ENCODE measurements at places on chromosomes 6 and 20.

GRCh38 chr6:101080597-101080996 lies 199.5 kb upstream of the ASCC3 start:
- DNase-seq, result no peak

GRCh38 chr20:20295621-20296498 lies 72.0 kb upstream of the INSM1 start:
- no peak for DNase-seq

- DNase-seq, result no peak
Measured at GRCh38 chr20:17633850-17634500, 48.1 kb downstream of the RRBP1 start.

DNA sequence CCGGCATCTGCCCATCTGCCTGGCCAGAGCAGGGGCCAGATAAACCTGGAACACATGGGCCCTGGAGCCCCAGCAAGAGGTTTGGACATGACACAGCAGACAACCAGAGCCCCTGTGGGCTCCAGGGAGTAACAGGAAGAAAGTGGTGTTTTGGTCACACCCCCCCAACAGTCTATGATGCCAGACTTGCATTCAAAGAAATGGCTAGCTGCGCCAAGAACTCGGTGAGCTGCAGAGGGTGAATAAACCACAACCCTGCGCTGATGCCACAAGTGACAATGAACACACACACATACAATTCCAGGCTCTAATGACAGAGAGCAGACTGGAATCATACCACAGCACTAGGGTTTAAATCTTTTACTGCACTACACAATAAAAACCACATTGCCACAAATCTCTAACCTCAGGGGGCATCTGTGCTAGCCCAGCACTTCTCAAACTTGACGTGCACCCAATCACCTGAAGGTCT lies 34.0 kb downstream of the TRERF1 start:
- DNase-seq, result peak; percentile 53

DNA sequence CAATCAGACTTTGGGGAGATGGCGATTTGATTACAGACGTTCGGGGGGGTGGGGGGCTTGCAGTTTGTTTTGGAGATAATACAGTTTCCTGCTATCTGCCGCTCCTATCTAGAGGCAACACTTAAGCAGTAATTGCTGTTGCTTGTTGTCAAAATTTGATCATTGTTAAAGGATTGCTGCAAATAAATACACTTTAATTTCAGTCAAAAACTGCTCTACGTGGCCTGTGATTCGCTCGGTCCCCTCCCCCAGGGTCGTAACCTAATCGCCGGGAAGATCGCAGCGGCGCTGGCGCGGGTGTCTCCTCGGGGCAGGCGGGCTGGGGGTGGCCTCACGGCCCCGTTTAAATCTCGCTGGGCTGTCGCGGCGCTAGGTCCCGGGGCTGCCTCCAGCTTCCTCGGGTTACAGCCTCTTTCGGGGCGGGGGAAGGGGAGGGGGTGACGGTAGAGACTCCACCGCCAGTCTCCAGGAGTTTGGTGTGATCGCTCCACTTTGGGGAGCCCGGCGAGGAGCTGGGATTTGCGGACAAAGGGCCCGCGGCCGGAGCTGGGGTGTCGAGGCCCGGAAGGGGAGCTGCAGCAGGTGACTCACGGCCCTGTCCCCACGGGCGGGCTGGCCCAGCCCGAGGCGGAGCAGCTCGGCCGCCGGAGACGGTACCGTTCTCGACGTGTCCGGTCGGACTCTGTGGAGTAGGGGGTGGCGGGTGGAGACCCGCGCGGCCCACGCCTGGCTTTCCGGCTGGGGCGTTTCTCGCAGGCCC lies 4.2 kb downstream of the FOXC1 start:
- no peak for DNase-seq

- DNase-seq, result no peak
Measured at GRCh38 chr6:34200340-34200971, 36.2 kb upstream of the HMGA1 start.

DNA sequence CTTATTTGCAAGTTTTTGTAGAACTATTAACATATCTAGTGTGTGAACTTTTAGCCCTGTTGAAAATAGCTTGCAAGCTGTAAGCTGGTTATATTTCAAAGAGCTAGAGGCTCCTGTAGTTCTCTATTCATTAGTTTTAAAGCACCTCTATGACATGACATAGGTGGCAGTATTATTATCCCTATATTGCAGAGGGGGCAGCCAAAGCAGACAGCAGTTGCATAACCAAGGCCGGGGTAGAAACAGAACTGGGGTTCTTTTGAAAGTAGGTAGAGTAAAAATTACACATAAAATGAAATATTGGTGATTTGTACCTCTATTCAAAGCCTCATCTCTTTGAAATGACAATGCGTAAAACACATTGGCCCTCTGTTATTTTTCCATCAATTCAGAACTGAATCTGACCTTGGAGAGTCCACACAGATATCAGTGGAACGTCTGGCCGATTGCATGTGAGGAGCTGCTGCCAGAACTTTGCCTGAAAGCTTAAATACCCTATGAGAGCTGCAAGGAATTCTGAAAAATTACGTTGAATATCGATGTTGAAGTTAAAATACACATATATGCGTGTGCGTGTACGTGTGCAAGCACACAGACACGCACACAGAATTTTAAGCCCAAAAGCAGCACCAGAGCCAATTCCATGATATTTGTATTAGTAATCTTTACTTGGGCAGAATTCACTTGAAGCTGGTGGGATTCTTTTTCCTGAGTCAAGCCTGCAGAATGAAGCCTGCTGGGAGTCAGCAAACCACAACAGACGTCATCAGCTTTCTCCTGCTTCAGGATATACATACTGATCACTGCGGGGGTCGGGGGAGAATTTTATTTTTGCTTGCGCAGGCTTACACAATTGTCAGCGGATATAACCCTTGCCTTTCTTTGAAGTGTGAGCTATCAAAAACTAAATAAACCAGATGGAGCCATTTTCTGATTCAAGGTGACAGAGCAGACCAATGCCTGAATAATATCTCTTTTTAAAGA lies 163.2 kb downstream of the PDE7B start:
- DNase-seq, result no peak

- no peak for DNase-seq
Measured at GRCh38 chr6:26165261-26165790, 78.1 kb downstream of the HFE start.

GRCh38 chr20:46563170-46563859 lies 12.9 kb upstream of the OCSTAMP start:
- no peak for DNase-seq

DNA sequence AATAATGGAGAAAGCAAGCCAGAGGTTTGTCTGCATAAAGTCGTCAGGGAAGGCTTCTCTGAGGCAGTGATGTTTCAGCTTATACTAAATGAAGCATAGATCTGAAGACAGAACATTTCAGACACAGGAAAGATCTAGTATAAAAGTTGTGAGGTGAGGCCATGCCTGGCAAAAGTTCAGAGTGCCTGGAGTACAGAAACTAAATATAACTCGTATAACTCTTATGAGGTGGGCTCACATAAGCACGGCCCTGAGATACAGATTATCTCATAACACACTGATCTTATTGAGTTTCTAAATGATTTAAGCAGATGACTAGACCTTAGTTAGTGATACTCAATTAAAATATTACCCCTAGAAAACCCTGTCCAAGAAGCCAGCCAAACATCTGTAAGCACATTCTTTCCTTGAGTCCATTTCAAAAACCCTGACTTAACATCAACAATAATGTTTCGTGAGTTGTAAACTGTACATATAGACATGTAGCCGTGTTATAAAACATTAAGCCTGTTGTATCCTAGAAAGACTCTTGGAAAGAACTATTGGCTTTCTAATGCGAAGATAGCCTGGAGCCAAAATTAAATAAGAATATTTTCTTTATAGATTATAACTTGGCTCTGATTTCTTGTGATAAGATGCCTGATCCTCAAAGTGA lies 667.6 kb downstream of the TENT5A start:
- DNase-seq, result no peak

All from stimulated activated CD4-positive, alpha-beta T cell treated with anti-CD3 and anti-CD28 coated beads, Interleukin-1b, Interleukin-23, amount 100 ng/mL, for 48 hours (primary cell).